ENCODE measurements at places on chromosomes 2 and 18. TPM values are rescaled to one million over a fixed set of nuclear protein-coding genes. Genes with fewer than 3 reads are reported as not detected.

Gene C18orf54
- total RNA-seq, result 4.0 TPM

Gene ZNF385B
- not detected for total RNA-seq

Gene FAM237A
- total RNA-seq, result not detected

Gene TMEM37
- 1.5 TPM for total RNA-seq

Gene ERCC3
- total RNA-seq, result 46.3 TPM

Gene LRPPRC
- 112 TPM for total RNA-seq

Gene MSTN
- total RNA-seq, result not detected

Gene SEMA4F
- 8.5 TPM for total RNA-seq

Gene C2orf49
- 18.7 TPM for total RNA-seq
